ENCODE measurements at places on chromosomes 7 and 10. TPM values are rescaled to one million over a fixed set of nuclear protein-coding genes. Genes with fewer than 3 reads are reported as not detected.

C10orf71 gene
- 0.10 TPM for total RNA-seq

CPA2 gene
- total RNA-seq = 0.67 TPM

COPG2 gene
- total RNA-seq = 12.2 TPM

RADIL gene
- 4.3 TPM for total RNA-seq

TACC2 gene
- 75.8 TPM for total RNA-seq

PRR15 gene
- 1.1 TPM for total RNA-seq

PTPRN2 gene
- 1.6 TPM for total RNA-seq

FAM131B gene
- 1.5 TPM for total RNA-seq

ACSL5 gene
- total RNA-seq = 13.1 TPM

TET1 gene
- total RNA-seq = 4.3 TPM

DNA sequence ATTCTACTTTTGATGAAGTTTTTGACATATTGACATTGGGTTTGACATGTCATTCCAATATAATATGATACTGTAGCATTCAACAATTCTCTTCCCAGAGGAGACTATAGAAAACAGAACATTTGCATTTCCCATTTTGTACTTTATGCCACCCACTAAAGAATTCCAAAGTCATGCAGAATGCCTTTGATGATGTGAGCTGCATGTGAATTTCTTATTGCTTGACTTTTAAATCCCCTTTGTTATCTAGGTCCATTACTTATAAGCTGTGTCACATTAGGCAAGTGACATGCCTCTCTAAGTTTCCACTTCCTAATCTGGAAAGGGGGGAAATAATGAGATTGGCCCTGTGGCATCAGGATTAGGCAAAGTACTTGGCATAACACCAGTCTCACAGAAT, 436.7 kb downstream of the AUTS2 start:
- no peak for DNase-seq

- DNase-seq = no peak
Observed at GRCh38 chr10:126087796-126088505, 191.6 kb downstream of the FANK1 start.

DNA sequence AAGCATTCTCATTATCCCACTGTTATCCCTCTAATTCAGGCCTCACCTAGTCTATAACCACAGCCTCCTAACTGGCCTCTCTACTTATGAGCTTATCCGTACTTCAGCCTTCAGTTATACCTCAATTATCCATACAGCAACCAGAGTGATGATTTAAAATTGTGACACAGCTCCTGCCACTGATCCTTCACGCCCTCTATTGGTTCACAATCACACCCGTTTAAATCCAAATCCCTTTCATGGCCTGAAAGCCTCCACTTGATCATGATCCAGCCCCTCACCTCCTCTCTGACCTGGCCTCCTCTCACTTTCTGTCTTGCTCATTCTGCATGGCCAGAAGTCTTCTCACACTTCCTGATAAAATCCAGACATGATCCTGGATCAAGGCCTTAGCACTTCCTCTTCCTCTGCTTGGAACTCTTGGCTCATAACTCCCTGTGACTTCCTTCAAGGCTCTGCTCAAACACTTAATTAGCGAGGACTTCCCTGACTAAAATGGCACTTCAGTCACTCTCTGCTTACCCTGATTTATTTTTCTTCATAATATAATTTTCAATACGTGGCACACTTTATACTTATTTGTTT, 19.0 kb upstream of the TMEM26 start:
- no peak for DNase-seq

- DNase-seq = no peak
Observed at GRCh38 chr10:80598951-80599350, 61.2 kb downstream of the SH2D4B start.

GRCh38 chr10:28400681-28401080, 97.8 kb upstream of the MPP7 start:
- DNase-seq = no peak

- DNase-seq = no peak
Observed at GRCh38 chr7:12294701-12295100, 83.6 kb downstream of the TMEM106B start.

DNA sequence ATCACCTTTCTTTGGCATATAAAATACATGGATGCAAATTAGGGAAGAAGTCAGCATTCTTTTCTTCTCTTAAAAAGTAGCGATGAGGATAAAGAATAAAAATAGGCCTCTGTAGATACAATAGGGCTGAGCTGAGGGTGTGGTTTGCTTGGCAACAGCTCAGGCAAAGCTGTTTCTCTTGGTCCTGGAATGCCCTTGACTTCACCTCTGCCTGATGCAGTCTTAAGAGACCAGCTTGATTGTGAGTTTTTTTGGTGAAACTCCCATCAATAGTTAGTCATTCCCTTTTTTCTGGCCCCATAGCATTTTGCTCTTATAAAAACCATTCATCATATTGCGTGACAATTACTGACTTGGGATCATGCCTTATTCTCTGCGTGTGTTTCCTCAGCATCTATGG, 42.1 kb upstream of the MKLN1 start:
- no peak for DNase-seq

DNA sequence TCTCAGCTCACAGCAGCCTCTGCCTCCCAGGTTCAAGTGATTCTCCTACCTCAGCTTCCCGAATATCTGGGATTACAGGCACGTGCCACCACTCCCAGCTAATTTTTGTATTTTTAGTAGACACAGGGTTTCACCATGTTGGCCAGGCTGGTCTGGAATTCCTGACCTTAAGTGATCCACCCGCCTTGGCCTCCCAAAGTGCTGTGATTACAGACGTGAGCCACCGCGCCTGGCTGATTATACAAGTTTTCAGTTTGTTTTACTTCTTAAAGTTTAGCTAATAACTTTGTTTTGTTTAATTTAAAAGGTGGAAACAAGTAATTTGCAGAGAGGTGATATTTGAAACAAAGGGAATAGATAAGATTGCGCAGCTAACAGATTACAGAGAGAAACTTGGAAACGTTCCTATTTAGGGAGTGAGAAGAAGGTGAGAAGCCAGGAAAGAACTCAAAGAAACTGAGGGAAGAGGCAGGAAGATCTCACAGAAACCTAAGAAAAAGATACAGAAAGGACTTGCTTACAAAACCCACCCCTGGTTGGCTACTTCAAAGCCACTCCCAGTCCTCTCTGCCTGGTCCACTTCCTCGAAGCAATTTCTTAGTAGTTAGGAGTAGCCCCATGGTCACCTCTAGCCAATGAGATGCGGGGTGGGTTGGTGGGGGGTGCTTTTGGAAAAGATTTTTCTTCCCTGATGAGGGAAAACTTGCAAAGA, 15.0 kb upstream of the PDLIM1 start:
- DNase-seq = no peak

DNA sequence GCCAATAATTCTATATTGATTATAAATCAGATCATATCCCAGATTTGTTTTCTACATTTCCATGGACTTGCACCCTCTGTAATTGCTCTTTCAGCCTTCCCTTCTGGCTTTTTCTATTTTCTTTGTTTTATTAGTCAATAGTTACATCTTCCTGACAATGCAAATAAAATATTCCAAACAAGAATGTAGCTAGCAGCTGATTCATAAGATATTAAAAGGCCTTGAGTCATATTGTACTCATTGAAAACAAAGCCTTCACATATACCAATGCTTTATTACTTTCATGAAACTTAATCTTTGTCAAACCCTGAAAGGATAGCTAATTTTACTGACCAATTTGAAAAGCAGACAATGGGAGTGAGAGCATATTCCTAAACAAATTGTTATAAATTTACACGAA, 10.7 kb upstream of the SFMBT2 start:
- no peak for DNase-seq

DNA sequence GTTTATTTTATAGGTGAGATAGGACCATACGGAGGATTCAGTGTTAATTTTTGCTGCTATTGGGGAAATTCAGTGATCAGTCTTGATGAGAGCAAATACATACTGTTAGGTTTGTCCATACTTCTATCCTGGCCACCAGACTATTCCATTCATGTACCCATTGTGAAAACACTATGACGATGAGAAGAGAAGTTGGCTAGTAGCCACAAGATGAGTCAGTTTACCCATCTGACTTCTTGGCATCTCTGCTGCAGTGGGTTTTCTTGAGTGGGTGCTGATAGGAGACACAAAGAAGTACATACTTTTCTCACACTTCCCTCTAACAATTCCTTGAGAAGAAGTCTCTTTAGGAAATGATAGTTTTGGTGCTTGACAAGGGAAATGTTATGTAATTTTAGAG, 133.1 kb downstream of the TFPI2 start:
- no peak for DNase-seq

- no peak for DNase-seq
Observed at GRCh38 chr7:80481196-80481884, 30.5 kb downstream of the GNAT3 start.

GRCh38 chr7:139851770-139852481, 22.9 kb downstream of the TBXAS1 start:
- DNase-seq = no peak

DNA sequence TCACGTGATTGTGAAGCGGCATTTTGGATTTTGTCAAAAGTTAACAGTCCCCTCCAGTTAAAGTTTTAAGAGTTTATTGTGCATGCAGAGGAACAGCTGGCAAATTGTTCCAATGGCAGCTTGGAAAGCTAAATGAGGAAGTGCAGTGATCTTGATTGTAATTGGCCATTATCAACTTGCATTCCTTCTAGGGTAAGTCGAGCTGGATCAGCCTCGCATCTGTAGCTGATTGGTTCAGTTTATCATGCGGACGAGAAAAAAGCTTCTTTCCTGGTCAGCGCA, 566 bp downstream of the ZNF789 start:
- DNase-seq = peak; percentile 16

DNA sequence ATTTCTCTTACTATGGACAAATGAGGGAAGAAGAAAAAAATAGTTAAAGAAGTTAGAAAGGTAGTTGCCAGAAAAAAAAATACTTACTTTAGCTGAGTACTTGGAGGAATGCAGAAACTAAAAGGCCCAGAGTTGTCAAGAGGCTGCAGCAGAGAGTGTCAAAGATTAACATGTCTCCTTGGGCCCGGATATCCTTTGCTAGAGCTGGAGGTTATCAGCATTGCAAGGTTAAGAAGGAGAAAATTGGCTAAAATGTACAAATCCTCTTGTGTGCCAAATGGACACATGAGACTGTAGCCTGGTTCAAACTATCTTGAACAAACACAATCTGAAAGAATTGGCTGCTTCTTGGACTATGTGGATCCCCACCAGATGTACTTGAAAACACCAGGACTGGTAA, 377.0 kb downstream of the SEMA3D start:
- DNase-seq = no peak

GRCh38 chr7:124647630-124648306, 117.8 kb downstream of the GPR37 start:
- no peak for DNase-seq

GRCh38 chr7:89312551-89312950, 517.0 kb upstream of the TEX47 start:
- DNase-seq = no peak

GRCh38 chr7:64876792-64877713, 26.0 kb upstream of the ZNF273 start:
- DNase-seq = peak; percentile 87

DNA sequence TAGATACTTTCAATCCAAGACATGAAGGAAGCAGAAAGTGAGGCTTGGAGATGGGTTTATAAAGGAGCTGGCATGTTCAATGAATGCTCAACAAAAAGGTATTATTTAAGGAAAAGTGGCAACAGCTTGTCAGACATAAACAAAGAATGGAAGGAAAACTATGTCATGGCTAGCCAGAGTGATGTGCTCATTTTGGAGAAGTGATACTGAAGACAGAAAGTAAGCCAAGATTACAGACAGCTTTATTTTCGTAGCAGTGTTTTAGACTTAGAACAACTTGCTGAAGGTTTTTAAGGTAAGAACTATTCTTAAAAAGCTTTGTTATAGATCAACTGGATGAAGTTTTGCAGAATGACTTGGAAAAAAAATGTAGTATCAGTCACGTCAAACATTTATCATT, 160.5 kb upstream of the FERD3L start:
- no peak for DNase-seq

DNA sequence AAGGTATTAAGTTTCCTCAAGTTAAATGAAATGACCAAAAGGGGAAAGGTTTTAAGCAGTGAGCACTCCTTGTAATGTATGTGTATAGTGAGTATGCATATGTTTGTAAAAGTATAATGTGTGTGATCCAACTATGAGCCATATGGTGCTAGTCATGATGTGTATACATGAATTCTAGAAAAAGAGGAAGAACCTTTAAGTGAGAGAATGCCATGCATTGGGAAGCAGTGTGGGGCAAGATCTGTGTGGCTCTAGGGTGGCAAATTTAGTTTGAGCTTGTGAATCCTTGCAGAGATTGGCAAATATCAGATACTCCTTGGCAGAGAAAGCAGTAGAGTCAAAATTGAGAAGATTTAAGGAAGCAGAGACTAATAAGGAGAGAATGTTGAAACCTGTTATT, 435.0 kb downstream of the AUTS2 start:
- no peak for DNase-seq

DNA sequence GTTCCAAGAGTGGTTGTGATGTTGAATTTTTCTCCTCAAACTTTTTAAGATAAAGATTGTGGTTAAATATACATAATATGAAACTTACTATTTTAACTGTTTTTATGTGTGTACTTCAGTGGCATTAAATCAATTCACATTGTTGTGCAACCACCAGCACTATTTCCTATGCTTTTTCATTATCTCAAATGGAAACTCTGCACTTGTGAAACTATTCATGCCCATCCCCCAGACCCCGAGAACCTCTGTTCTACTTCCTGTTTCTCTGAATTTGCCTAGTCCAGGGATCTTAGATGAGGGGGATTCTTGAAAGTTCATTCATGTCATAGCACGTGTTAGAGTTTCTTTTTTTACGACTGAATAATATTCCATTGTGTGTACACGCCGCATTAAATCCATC, 67.0 kb downstream of the WDR37 start:
- DNase-seq = no peak

- DNase-seq = no peak
Observed at GRCh38 chr10:25451401-25451800, 276.6 kb downstream of the GPR158 start.

GRCh38 chr10:91002656-91003055, 81.8 kb upstream of the ANKRD1 start:
- no peak for DNase-seq

DNA sequence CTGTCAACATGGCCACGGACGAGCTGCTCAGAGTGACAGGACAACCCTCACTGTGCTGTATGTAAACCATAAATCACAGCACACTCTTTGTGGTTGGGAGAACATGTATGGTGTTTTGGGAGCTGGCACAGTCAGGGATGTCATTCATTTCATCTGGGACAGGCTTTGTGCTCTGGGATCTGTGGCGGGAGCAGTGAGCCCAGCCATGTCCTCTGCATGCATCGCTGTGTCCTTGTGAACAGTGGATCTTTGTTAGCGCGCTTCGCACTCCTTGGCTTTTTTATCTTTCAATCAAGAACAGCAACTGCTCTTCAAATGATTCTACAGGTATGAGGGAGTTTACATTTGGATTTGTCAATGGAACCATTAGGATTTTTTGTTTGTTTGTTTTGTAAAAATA, 7.1 kb downstream of the CCM2 start:
- no peak for DNase-seq

GRCh38 chr10:55266797-55267196, 465.8 kb upstream of the PCDH15 start:
- DNase-seq = peak; percentile 26

GRCh38 chr7:90955641-90956207, 308.5 kb upstream of the FZD1 start:
- DNase-seq = no peak

- no peak for DNase-seq
Observed at GRCh38 chr7:91553410-91553895, 289.2 kb downstream of the FZD1 start.

Measured in posterior vena cava (tissue), 2 donors.